ENCODE measurements at places on chromosomes 16 and 17.

GRCh38 chr16:56399486-56399885, 25.9 kb downstream of the AMFR start:
- DNase-seq = no peak

- no peak for DNase-seq
These were observed 26.9 kb downstream of the GPT2 start for GRCh38 chr16:46911038-46911437.

GRCh38 chr17:41513168-41513547, 5.5 kb downstream of the KRT15 start:
- DNase-seq = no peak

GRCh38 chr17:67555855-67556254, 161.9 kb upstream of the NOL11 start:
- no peak for DNase-seq

DNA sequence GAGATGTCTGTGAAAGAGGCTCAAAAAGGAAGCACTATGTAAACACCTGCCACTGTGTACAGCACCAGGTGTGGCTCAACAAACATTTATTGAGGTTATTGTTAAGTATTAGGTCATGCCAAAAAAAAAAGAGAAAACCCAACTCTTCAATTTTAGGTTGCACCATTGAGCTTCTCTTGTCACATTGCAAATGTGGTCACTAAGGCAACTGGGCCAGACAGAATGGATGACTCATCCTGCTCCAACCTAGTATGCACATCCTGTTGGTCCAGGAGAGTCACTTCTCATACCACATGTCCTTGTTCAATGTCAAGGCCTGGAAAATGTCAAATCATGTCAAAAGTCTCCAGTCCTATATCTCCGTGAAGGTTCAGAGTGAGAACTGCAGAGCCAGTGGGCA, 25.0 kb downstream of the HOXB1 start:
- DNase-seq = no peak

DNA sequence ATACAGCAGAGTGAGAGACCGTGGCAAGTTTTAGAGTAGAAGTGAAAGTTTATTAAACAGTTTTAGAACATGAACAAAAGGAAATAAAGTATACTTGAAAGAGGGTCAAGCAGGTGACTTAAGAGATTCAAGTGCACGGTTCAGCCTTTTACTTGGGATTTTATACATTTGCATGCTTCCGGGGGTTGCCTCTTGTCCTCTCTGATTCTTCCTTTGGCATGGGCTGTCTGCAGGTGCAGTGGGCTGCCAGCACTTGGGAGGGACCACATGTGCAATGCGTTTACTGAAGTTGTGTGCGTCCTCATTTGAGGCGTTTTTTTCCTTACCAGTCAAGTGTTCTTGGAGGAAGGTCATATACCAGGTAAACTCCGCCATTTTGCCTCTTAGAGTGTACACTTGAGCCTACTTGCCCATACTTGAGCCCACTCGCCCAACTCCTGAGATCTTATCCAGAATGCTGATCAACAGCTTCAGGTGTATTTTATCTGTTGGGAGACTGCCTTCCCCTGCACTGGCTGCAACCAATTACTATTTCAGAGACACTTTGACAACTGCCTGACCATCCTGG, 195.2 kb downstream of the IRX5 start:
- no peak for DNase-seq

DNA sequence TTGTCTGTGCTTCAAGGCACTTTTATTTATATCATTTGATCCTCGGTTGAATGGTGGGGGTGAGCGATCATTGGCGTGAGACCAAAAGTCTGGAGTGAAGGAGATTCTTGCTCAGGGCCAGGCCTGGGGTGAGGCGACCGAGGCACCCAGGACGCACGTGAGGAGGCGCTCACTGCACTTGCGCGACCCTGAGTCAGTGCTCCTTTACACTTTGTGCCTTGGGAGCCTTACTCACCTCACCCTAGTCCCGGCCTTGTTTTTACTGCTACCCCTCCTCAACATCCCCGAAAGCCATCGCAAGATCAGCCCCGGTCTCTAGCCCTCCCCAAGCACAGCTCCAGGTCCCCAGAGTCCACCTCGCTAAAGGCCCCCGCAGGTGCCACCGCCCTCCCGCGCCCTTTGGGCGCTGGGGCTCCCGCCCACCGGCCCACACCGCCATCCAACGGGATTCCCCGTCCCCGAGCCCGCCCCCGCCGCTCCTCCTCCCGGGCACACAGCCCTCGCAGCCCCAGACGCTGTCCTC, 496 bp downstream of the EZH1 start:
- DNase-seq = peak; percentile 69

- no peak for DNase-seq
These were observed 404.6 kb downstream of the MAF start for GRCh38 chr16:79195938-79196337.

DNA sequence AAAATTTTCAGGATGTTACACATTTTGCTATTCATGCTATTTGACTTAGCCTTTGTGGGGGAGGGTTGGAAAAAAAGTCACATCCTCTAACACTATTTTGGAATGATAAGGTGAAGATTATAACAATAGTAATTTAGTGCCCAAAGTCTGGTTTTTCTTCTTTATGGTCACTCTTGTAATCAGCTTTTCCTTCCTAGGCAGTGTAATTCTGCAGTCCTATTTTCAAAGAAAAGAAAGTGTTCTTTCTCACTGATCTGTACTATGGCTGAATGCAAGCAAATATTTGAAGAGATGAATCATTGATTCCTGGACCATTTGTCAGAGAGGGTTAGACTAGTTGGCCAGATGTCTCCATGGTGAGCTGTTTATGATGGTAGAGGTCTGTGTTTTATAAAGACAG, 8.4 kb downstream of the RSPRY1 start:
- DNase-seq = no peak

- DNase-seq = peak; percentile 9
These were observed 83.8 kb downstream of the ABCC1 start for GRCh38 chr16:16033208-16033717.

GRCh38 chr16:27642756-27643155, 92.8 kb downstream of the KATNIP start:
- no peak for DNase-seq

DNA sequence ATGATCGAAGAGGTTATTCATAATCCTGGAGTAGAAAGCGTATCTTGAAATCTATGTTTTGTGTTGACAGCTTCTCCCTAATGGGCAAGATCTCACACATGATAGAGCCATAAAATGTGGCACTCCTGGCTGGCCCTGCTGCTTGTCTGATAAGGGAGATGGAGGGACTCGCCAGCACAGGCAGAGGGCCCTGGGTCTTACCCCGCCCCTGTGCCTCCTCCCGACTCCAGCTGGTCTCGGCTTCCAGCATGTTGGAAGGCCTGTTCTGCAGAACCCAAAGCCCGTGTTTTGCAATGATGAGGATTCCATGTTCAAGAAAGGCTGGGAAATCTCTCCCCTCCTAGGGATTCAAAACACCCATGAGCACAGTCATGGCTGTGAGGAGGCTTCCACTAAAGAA, 106.7 kb upstream of the SDK2 start:
- DNase-seq = no peak

- DNase-seq = no peak
These were observed 15.7 kb upstream of the PRR35 start for GRCh38 chr16:544517-544916.

- no peak for DNase-seq
These were observed 4.5 kb downstream of the TNFSF12 start for GRCh38 chr17:7553356-7553755.

- no peak for DNase-seq
These were observed 52.0 kb upstream of the ZNF629 start for GRCh38 chr16:30838876-30839471.
